ENCODE measurements at places on chromosomes 2 and 18. TPM values are rescaled to one million over a fixed set of nuclear protein-coding genes. Genes with fewer than 3 reads are reported as not detected.

Gene SPP2
- not detected for total RNA-seq

Gene BOLL
- total RNA-seq, result not detected

Gene TMEM37
- not detected for total RNA-seq

Gene SNORC
- 1.3 TPM for total RNA-seq

Gene RUFY4
- 5.1 TPM for total RNA-seq

Gene CRACDL
- not detected for total RNA-seq

Gene C2orf15
- total RNA-seq, result 4.9 TPM

Gene UGT1A4
- not detected for total RNA-seq

Gene TSGA10
- 5.2 TPM for total RNA-seq
